ENCODE measurements at places on chromosomes 16 and 17.

- no peak for DNase-seq
Observed at GRCh38 chr17:33469421-33469820, 176.3 kb upstream of the ASIC2 start.

DNA sequence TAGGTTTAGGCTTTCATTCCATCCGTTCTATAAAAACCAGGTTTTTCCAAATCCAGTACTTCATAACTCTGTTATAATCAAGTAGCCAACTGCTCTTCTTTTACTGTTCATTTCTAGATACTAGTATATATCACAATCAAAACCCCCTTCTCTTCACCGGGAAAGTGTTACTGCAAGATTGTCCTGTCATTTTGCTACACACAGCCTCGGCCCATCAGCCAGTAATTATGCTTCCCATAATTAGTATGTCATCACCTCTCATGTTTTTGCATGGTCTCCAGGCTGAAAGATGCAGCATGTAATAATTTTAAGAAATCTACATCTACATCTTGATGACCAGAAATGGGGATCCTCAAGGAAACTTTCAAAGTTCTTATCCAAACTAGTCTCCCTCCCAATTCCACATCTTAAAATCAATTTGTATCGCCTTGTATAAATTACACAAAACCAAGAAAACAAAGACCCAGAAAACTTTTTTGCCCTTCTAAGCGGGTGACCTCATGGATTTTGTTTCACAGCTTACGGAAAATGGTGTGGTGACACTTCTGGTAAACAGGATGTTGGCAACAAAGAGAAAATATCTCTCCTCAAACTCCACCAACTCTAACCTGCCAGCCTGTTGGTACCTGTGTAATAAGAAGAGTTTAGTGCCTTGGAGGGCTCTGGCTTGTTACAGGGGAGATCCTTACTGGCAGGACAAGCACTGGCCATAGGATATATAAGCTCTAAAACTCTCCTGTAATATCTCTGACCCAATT is 9.3 kb downstream of the TACO1 start:
- no peak for DNase-seq

- peak; percentile 77 for DNase-seq
Observed at GRCh38 chr16:85554889-85555718, 58.0 kb upstream of the GSE1 start.

DNA sequence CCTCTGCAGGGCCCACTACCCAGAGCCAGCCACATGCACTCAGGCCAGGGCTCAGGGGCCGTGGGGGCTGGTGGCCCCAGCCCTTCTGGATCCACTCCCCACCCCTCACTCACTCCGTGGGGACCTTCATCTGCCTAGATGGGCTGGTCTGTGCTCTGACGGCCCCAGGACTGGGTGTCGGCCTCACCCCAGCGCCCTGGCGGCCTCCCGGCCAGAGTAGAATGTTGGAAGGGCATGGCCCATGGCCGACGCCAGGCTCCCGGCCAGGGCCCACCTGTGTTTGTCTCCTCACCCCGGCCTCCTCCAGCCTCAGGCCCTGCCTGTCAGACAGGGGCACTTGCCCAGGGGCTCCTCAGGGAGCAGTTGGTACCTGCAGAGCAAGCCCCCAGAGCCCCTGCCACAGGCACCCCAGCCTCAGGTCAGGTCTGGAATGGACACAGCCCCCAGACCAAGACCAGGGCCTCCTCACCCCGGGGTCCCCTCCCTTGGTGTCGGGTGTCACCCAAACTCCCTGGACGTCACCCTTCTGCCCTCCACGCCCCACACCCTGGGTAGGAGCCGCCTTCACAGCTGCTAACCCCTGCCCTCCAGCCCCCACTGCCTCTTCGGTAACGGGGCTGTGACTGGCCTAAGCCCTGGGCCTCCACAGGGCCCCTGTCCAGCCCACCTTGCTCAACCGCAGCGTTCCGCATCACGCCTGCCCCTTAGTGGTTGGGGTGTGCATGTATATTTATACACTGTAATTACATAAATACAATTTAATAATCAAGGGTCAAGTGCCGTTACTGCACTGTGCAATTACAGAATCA is 3.0 kb upstream of the CDH15 start:
- DNase-seq: no peak

DNA sequence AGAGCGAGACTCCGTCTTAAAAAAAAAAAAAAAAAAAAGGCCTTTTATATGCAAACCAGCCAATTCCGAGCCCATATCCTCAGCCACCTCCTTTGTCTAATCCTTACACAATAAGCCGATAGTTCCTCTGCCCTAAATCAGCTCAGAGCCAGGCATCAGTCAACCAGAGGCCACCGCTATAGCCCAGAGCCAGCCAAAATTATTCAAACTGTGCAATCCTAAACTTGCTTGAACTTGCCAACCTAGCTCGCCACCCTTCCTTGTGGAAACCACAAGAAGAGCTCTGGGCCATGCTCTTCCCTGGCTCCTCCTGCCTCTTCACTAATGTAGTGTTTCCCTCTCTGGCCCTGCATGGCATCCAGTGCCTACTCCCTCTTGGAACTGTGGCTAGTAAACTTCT is 17.7 kb downstream of the ITGAL start:
- peak; percentile 23 for DNase-seq

DNA sequence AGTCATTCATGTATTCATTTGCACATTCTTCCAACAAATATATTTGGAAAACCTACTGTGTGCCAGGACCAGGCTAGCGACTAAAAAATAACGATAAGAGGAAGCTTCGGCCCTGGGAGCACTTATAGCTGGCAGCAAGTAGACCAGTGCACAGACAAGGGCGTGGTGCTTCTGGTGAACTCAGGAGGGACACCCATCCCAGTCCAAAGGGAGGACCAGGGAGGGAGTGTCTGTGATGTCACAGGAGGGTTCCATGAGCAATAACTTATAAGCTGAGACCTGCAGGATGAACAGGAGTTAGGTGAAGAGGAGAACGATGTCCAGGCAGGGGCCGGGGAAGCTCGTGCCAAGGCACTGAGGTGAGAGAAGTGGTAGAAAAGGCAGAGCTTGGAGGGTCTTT is 17.4 kb upstream of the PHOSPHO1 start:
- no peak for DNase-seq

DNA sequence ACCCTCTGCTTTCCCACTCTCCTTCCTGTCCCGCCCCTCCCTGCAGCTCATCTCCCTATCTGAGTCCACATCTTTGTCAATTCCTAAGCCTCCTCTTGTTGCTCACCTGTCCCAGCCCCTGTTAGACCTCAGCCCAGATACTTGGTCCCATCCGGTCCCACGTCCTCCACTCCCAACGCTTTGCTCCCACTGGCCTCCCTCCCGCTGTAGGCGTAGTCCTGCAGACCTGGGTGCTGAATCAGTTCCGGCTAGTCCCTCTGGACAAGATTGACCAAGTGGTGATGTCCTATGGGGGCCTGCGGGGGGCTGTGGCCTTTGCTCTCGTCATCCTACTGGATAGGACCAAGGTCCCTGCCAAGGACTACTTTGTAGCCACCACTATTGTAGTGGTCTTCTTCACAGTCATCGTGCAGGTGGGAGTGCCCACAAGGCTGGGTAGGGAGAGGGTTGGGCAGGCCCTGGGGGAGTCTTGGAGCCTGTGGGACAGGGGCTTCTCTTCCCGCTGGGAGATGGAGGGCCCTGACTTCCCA is 8.0 kb downstream of the SLC9A5 start:
- DNase-seq: no peak

DNA sequence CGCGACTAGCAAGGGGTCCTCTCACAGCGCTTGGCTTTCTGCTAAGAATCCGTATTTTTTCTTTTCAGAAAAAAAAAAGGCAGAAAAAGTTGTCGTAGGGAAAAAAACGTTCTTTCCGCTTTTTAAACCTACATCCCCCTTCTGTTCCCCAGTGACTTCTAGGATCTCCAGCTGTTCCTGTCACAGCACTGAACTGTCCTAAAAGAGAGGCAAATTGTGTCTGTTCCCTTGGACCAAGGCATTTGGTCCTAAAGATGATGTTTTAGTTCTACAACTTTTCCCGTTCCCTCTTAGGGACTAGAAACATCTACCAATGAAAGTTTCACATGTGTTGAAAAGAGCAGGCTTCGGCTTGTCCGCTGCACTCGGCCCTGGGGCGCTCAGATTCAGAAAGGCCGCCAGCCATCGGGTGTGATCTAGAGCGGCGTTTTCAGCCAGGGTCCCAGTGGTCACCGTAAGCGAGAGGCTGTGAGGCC is 100.7 kb upstream of the CHMP6 start:
- DNase-seq: no peak

DNA sequence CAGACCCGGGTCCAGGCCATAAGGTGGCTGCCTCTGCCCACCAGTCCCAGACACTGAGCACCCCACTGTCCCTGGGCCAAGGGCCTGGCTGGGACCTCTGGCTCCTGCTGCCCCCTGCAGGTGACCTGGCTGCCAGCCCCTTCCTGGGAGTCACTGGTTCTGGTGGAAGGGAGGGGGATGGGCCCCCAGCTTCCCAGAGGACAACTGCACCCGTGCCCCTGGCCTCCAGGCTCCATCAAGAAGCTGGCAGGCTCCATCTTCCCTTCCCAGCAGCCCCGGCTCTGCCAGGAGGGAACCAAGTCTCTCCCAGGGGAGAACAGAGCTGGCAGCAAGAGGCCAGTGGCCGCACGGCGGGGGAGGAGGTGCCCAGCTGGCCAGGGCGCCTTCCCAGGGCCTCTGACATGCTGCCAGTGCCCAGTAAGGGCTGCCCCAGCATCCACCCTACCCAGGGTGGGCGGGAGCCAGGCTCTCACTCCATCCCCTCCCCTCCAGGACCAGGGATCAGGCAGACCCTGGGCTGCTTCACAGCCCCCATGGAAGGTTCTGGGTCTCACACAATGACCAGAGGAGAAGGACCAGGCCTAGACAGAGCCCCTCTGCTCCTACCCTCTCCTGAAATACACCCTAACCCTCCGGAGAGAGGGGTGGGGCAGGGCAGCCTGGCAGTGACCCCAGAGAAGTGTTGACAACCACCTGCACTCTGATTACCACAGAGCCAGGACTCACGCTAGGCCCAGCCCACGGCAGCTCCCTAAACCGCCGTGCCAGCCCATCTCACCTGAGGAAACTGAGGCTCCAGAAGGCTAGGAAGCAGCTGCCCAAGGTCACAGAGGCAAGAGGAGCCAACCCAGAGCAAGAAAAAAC is 3.6 kb downstream of the CLUH start:
- DNase-seq: peak; percentile 54

DNA sequence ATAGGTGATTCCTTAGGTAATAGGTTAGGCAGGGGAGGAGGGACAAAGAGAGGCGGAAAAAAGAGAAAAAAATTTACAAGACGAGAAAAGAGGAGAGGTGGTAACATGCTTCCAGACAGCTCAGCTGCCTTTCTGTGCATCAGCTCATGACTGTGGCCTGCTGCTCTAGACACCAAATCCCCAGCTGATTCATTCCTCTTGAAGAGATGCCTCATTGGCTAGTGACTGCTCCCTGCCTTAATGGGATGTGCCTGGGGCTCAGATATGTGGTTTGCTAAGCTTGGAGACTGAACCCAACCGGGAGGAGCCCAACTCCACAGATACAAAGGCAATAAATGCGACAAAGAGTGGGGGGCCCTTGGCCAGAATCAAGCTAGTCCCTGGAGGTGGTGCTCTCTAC is 105.9 kb upstream of the FAM20A start:
- DNase-seq: no peak

DNA sequence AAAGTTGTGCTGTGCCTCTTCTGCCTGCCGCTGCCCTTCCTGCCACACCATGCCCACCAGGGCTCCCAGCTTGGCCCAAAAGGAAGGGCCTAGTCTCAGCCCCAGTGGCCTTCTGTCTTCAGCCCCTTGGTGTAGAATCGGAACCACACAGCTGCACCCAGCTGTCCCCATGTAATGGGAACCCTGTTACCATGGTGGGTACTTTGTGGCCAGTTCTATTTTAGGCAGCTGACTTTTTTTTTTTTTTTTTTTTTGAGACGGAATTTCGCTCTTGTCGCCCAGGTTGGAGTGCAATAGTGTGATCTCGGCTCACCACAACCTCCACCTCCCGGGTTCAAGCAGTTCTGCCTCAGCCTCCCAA is 163.3 kb upstream of the GSE1 start:
- no peak for DNase-seq

GRCh38 chr16:50979806-50980620 is 171.1 kb downstream of the SALL1 start:
- no peak for DNase-seq

Measured in D341Med (cell line).